ENCODE measurements at places on chromosomes 1 and 21.

- no peak for DNase-seq
These were observed 23.4 kb downstream of the SAMSN1 start for GRCh38 chr21:14522736-14523135.

GRCh38 chr1:228740543-228741317, 5.5 kb downstream of the RHOU start:
- no peak for DNase-seq

DNA sequence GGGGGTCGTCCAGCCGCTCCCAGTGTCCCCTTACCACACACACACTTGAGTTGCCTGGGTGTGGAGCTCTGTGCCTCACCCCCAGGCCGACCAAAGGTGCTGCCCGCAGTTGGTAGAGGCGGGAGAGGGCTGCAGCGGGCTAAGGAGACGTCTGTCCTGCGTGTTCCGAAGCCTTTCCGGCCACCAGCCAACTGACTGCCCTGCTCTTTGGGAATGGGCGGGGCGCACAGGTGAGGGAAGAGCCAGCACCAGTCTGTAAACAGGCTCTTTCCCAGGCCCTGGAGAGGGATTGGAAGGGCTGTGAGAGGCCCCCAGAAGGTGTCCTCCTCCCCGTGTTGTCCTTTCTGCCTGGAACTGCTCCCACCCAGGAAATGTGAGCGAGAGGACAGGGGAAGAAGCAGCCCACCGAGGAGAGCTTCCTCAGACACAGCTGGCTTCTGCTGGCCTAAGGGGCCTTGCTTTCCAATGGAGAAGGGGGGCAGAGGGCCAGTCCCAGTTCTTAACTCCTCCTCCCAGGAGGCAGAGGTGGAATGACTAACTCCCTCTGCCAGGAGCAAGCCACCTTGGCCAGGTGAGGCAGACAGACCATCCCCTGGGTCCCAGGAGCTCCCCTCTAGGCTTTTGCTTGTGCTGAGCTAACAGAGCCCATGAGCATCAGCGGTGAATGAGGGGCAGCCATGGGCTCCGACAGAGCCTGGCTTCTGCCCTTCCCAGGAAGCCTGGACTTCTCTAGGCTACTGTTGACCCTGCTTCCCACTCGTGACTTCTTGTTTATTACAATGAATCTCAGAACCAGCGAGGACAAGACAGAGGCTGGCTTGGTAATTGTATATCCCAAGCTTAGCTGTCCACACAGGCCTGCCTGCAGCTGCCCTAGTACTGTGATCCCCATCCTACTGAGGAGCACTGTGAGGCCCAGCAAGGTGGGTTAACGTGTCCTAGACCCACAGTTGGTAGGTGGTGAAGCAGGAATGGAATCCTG, 158.1 kb upstream of the COA6 start:
- DNase-seq: no peak

- DNase-seq: no peak
These were observed 29.0 kb downstream of the NEK7 start for GRCh38 chr1:198185759-198186158.

DNA sequence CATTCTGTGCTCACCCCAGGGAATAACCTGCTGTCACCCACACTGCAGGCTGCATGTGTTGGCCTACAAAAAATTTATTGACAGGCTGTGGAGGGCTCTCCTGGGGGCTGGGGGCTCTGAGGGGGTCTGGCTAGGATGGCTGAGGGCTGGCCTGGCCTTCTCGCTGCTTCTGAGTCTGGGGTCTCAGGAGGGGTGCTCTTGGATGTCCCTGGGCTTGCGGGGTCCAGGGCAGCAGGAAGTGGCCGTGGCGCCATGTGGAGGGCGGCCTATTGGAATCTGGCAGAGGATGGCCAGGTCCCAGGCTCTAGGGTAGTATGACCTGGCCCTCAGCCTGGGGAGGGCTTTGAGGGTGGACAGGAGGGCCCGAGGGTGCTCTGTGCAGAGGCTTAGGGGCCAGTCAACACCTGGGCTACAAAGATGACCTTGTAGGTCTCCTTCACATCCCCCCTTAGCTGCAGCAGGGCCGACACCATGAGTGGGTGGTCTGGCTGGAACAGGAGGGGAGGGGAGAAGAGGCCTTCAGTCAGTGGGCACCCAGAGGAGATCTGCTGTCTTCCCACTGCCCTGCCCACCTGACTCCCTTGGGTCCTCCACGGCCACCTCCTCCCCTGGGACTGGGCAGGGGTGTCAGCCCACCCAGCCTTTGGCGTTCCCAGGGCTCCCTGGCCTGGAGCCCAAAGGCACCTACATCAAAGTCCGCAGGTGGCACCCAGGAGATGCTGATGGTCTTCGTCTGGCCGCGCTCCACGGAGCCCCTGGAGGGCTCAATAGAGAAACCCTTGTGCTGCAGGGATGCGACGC, 3.0 kb upstream of the TMEM52 start:
- no peak for DNase-seq

GRCh38 chr1:25503551-25504426, 39.6 kb upstream of the LDLRAP1 start:
- no peak for DNase-seq

- no peak for DNase-seq
These were observed 96.9 kb upstream of the AKT3 start for GRCh38 chr1:243946946-243947345.

DNA sequence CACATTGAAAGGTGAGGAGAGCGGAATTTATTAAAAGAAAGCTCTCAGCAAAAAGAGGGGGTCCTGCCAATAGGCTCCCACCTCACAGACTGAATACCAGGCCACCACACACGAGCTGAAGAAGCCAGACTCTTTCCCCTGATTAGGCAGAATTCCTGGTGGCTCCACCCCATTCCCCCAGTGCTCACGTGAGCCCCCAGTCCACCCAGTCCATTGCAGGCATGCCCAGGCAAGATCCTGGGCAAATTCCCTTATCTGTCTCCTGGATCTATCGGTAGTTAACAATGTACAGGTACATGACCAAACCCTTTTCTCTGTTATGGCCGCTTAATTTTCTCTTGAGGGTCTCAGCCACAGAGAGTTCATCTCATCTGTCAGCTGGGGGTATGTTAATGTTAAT, 54.6 kb upstream of the BTG3 start:
- no peak for DNase-seq

GRCh38 chr1:119330466-119331189, 38.0 kb upstream of the HAO2 start:
- DNase-seq: no peak

- no peak for DNase-seq
These were observed 112.1 kb upstream of the SLC45A1 start for GRCh38 chr1:8205771-8206170.

- DNase-seq: peak; percentile 21
These were observed 22.1 kb upstream of the DISP1 start for GRCh38 chr1:222792744-222793143.

DNA sequence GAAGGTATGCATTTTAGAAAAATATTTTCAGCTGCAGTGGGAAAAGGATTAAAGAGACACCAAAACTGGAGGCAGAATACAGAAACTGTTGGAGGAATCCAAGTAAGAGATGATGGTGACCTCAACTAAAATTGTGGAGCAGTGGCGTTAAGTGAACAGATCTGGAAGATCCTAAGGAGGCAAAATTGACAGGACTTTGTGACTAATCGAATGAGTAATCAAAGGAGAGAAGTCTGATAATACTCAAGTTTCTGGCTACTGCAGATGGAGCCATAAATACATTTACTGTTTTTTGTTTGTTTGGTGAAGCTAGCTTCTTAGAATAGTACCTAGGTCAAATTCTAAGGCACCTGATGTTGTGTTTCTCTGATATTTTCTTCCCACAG, 3.1 kb downstream of the CTBS start:
- no peak for DNase-seq

GRCh38 chr1:153520818-153521476, 14.8 kb downstream of the S100A6 start:
- no peak for DNase-seq

DNA sequence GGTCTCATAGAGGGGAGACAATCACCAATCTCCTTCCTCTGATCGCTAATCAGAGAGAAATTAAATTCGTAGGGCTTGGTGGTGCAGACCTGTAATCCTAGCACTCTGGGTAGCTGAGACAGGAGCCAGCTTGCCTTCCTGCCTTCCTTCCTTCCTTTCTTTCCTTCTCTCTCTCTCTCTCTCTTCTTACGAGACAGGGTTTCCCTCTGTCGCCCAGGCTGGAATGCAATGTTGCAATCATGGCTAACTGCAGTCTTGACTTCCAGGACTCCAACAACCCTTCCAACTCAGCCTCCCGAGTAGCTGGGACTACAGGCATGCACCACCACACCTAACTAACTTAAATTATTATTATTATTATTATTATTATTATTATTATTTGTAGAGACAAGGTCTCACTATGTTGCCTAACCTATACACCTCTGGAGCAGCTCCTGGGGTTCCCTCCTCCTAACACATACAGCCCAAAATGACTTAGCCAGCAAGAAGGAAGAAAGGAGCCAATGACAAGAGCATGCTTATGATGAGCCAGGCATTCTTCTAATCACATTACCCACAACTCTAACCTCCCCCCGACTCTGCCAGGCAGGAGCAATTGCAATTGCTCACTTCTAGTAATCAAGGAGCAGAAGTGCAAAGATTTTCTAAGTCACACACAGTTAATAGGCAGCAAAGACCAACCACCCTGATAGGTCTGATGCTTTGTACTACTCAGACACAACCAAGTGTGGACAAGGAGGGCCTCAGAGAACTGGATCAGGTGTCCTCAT, 105.4 kb upstream of the F3 start:
- no peak for DNase-seq

DNA sequence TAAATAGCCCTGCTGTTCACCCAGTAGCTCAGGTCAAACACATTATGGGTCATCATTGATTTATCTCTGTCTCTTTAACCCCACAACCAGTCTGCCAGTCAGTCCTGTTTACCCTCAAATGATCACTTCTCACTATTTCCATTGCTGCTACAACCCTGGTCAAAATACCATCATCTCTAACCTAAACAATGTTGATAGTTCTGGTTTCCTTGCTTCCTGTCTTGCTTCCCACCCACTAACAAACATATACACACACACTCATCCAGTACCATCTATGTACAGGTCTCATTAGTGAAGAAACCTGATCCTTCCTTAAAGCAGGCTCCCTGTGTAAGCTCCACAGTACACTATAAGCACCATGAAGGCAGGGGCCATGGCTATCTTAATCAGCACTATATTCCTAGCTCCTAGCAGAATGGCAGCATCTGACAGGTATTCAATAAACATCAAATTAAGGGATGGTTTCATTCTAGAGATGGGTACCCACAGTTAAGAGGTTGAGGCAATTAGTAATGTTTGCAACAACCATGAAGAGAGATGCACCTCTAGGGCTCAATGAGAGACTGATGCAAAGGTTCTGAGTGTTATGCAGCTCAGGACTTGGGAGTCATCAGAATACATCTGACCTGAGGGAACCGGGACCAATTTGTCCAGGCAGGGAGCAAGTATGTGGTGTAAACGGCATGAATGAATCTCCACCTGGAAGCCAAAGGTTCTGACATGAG, 10.0 kb upstream of the TGFBR3 start:
- no peak for DNase-seq

GRCh38 chr1:154353460-154353904, 28.2 kb downstream of the ATP8B2 start:
- peak; percentile 11 for DNase-seq

DNA sequence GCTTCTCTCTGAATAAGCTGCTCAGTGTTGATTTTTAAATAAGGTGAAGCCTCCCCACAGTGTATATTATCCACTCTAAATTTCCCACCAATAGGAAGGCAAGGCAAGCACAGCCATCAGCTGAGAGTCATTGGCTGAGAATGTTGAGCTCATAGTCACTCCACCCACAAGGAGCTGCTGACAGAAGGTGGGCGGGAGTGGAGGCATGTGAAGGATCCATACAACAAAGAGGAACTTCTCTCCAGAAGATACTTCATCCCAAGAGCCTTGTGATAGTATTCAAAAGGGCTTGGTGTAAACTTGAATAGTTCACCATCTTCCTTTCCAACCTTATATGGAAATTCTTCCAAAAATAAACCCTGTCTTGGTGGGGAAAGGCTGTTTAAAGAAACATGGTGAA, 42.8 kb downstream of the SAMD13 start:
- no peak for DNase-seq

DNA sequence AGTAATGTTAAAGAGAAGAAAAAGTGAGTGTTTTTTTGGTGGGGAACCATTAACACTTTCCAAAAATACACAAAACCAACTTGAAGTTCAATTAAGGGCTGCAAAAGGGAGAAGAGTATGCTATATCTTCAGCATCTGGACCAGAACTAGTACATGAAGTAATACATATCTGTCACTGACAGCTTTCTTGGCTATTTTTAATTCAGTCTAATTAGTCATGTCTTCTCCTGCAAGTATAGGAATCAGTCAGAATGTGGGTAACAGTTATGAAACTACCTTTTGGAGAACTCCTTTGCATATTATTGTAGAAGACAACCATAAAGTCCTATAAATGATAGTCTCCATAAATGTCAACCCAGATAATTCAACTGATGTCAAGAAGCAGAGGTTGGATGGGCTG, 901.2 kb downstream of the TTLL7 start:
- DNase-seq: no peak

DNA sequence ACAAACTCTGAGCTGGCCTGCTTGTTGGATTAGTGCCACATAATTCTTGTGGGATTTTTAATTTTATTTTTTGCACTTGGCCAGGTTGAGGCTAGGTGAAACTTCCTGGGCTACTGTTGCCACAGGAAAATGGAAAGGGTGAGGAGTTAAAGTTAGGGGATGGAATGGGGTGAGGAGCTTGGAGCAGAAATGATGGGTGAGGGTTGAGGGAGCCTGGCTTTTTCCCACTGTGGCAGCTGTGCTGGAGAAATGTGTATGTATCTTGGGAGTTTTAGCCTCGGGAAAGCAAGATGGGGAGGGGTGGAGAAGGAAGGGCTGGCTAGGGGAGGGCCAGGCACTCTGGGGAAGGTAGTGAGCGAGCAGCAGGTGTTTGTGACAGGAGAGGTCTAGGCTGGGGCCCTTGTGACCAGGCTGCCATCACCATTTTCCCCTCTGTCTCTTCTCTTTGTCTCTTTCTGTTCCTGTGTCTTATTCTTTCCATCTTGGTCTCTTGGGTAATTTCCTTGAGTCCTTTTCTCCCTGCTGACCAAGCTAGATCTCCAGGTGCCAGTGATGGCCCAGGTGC, 2.0 kb downstream of the ZNF687 start:
- DNase-seq: no peak

DNA sequence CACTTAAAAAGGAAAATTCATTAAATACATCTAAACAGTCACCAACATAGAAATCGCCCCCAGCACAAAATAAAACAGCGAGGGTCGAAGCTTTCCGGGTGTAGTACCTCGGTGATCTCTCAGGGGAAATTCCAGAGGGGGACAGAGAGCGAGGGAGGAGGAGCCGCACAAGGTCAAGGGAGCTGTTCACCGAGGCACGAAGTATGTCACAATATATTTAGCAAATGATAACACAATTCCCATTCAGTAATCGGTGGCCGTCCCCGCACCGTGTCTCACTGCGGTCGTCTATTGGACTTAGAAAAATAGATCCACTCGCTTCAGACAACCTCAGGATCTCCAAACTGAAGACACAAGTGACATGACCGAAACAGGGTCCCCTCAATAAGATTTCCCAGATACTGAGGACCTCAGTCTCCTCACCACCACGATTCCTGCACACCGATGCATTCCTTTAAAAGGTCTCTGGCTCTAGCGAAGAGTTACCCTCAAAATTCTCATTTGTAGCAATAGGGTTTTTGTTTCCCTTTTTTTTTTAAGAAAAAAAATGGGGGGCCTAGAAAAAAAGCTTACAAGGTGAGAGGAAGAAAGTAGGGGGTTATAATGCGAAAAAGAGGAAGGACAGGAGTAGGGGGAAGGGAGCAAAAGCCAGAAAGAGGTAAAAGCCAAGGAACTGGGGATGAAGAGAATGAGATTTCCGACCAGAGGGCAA, 1.1 kb downstream of the LPGAT1 start:
- peak; percentile 46 for DNase-seq
